ENCODE measurements at places on chromosomes 12 and 14. TPM values are rescaled to one million over a fixed set of nuclear protein-coding genes. Genes with fewer than 3 reads are reported as not detected.

The CSRNP2 gene
- total RNA-seq, result 13.7 TPM

The BICDL1 gene
- total RNA-seq, result 62.4 TPM

The CARMIL3 gene
- total RNA-seq, result 0.86 TPM

The TDRD9 gene
- total RNA-seq, result 1.3 TPM

The LPAR5 gene
- 16.8 TPM for total RNA-seq

The LIN7A gene
- not detected for total RNA-seq

The IL23A gene
- 3.5 TPM for total RNA-seq

The NGB gene
- not detected for total RNA-seq

The CACNA2D4 gene
- total RNA-seq, result 7.0 TPM

The P3H3 gene
- total RNA-seq, result not detected

The SDSL gene
- total RNA-seq, result 0.37 TPM
